ENCODE measurements at places on chromosomes 11 and 22.
A peak's percentile ranks its signal among the peaks of the same experiment; 100 is the strongest.

DNA sequence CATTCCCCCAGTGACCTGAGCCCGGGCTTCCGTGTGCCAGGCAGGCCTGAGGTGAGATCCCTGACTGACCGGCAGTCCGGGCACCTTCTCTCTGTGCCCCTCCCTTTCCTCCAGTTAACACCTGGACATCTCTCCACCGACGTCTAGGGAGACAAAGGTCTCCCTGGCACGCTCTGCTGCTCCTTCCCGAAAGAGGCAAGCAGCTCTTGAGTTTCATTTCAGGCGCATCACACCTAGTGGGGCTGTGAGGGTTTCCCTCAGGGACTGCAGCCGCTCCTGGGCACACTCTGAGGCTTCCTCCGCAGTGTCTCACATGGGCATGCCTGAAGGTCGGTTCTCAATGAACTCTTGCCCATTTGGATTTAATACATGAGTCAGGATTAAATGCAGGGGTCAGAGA is 322.7 kb downstream of the CTTN start:
- DNase-seq, result no peak

DNA sequence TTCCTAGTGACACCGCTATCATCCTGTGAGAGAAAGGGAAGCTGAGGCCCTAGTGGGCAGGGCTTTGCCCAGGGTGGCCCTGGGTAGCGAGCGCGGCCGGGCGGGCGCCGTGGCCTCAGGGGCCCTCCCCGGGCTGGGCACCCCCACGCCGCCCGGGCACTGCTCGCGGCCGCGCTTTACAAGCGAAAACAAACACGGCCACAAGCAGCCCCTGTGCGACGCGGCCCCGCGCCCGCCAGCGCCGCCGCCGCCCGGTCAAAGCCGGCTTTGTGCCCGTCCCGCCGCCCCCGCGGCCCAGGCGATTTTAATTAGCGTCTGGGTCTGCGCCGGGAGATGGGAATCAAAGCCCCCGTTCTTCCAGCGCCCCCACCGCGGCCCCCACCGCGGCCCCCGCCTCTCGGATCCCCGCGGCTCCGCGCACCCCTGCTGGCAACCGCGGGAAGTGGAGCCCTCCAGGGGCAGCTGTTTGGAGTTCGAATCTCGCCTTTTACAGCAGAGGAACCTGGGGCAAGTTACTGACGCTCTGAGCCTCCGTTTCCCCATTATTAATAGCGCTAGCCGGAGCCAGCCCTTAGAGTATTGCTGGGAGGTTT is 47.9 kb downstream of the CHRDL2 start:
- DNase-seq, result peak; percentile 30

- no peak for DNase-seq
These were observed 83.9 kb downstream of the OR5AK2 start for GRCh38 chr11:57072640-57073039.

GRCh38 chr22:48756146-48757111 is 1071.2 kb downstream of the BRD1 start:
- no peak for DNase-seq

Data from spinal cord (tissue), 10 donors.